Activated T-helper 1 cell treated with Interleukin-2 at 50 U/mL for 16 hours (primary cell): ENCODE measurements at places on chromosomes 12 and 14.

- DNase-seq, result no peak
Observed at GRCh38 chr12:16796168-16796567, 190.2 kb upstream of the LMO3 start.

GRCh38 chr12:107474639-107475539, 210.7 kb upstream of the PWP1 start:
- DNase-seq, result no peak

DNA sequence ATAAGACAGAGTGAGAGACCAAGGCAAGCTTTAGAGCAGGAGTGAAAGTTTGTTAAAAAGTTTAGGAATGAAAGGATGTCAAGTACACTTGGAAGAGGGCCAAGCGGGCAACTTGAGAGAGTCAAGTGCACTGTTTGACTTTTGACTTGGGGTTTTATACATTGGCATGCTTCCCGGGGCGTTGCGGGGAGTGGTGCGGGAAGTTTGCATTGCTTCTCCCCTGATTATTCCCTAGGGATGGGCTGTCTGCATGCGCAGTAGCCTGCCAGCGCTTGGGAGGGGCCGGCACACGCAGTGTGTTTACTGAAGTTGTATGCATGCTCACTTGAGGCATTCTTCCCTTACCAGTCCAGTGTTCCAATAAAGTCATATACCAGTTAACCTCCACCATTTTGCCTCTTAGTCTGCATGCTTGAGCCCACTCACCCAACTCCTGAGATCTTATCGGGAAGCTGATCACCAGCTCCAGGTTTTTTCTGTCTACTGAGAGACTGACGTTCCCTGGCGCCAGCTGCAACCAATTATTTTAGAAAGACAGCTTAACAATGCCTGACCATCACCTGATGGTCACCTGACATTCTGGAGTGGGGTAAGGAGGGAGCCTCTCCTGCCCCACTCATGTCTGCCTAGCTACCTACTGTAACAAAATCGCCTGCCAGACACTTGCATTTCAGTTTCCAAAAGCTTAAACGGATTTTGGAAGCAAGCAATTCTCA, 53.2 kb downstream of the DACT1 start:
- no peak for DNase-seq

DNA sequence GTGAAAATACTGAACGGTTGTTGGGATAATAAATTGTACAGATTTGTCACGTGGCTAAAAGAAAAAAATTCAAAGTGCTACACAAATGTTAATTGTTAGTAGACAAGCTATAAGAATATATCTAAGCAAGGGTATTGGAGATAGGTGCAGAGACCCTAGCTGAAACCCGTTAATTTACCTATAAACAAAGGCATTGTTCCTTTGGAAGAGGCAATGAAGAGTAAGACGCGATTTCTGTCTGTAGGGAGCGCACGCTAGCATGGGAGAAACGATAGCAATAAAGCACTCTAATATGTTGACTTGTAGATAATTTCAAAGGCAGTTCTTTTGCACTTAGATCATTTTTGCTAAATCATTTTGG, 565 bp downstream of the CCDC77 start:
- DNase-seq, result no peak

- no peak for DNase-seq
Observed at GRCh38 chr12:131041216-131041967, 87.7 kb downstream of the ADGRD1 start.
